Fibroblast of villous mesenchyme (primary cell): ENCODE measurements at places on chromosomes 3 and 15.

- no peak for DNase-seq
These were observed 135.6 kb upstream of the ABI3BP start for GRCh38 chr3:101128786-101129185.

- DNase-seq, result no peak
These were observed 102.4 kb upstream of the TUSC7 start for GRCh38 chr3:116607205-116607604.

- DNase-seq, result no peak
These were observed 65.3 kb upstream of the CHMP2B start for GRCh38 chr3:87161851-87162250.

GRCh38 chr3:159989973-159990846 is 1.6 kb downstream of the IL12A start:
- DNase-seq, result no peak

GRCh38 chr15:19973718-19974117 is 567.9 kb downstream of the GOLGA6L6 start:
- DNase-seq, result no peak

GRCh38 chr15:89781055-89781454 is 4.9 kb downstream of the MESP2 start:
- no peak for DNase-seq

DNA sequence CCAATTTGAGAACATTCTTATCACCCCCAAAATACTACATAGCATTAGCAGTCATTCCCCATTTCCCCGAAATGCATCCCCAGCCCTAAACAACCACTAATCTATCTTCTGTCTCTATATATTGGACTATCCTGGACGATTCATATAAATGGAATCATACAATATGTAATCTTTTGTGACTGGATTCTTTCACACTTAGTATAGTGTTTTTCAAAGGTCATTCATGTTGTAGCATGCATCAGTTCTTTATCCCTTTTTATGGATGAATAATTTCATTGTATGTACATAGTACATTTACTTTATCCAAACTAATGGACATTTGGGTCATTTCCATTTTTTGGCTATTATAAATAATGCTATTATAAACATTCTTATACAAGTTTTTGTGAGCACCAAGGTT is 27.5 kb upstream of the EIF1B start:
- no peak for DNase-seq

- DNase-seq, result no peak
These were observed 243.2 kb downstream of the NSUN3 start for GRCh38 chr3:94305835-94306611.
